Left ventricle myocardium inferior (tissue), 1 donor: ENCODE measurements at places on chromosomes 6 and 20. TPM values are rescaled to one million over a fixed set of nuclear protein-coding genes. Genes with fewer than 3 reads are reported as not detected.

GRCh38 chr6:54737247-54737646 lies 109.3 kb upstream of the FAM83B start:
- H3K27me3 ChIP-seq = no peaks in the 10 kb centered on the region
- no peak overlapping the region for H3K27ac ChIP-seq
- H3K4me3 ChIP-seq = no peak overlapping the region
- H3K36me3 ChIP-seq = no peaks in the 10 kb centered on the region
- no peak for DNase-seq
- H3K4me1 ChIP-seq = no peaks in the 10 kb centered on the region

- no peaks in the 10 kb centered on the region for H3K4me1 ChIP-seq
- H3K4me3 ChIP-seq = no peak overlapping the region
- no peak for DNase-seq
- no peaks in the 10 kb centered on the region for H3K36me3 ChIP-seq
- H3K27me3 ChIP-seq = peaks cover 16% of the 10 kb centered on the region
- H3K27ac ChIP-seq = no peak overlapping the region
These were observed 241.8 kb downstream of the ADGRG6 start for GRCh38 chr6:142543606-142544005.

DNA sequence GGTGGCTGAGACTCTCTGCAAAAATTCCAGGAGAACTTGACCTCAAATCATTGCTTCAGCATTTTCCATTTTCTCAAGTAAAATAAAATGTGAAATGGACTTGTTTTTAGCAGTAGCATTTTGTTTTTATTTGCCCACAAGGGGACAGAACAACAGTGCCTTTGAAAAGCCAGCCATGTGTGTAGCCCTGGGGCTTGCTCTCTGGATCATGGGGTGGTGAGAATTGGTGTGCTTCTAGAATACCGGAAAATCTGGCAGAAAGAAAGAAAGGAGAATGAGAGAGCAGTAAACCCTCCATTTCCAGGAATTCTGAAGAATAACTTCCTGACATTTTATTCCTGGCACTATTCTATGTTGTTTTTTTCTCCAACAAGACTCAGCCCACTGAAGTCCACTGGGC lies 254.7 kb upstream of the MOCS1 start:
- peaks cover 30% of the 10 kb centered on the region for H3K27me3 ChIP-seq
- no peaks in the 10 kb centered on the region for H3K4me1 ChIP-seq
- no peaks in the 10 kb centered on the region for H3K36me3 ChIP-seq

Gene CBLN4
- total RNA-seq = not detected

Gene CD93
- 35.7 TPM for total RNA-seq
